ENCODE measurements at places on chromosomes 1 and 21.
A peak's percentile ranks its signal among the peaks of the same experiment; 100 is the strongest.

DNA sequence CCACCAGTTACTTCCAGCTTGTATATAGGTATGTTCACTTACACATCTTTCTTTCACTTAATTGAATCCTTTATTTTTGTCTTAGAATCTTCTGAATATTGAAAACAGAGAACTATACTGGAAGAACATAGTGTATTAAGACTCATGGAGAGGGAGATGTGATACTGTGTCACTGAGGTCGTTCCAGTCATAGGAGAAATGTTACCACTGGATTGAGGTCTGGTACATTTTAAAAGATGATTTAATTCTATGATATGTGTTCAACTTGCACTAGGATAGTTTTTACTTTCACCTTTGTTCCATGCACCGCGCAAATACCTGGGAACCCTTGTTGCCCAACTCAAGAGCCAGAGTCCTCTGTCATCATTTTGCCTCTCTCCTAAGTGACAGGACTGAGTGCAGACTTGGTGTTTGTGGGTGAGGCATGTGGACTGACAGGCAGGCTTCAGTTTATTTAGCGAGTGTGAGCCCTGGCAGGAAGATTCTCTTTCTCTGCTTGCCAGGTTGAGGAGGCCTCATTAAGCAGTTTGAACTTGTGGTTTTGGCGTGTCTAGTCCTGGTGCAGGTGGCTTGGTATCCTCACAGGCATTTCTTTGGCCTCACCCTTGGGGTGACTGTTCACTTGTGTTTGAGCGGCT, 63.7 kb downstream of the DYRK1A start:
- DNase-seq = no peak

- no peak for DNase-seq
Observed at GRCh38 chr1:236303675-236304074, 21.9 kb upstream of the ERO1B start.

- DNase-seq = no peak
Observed at GRCh38 chr1:94579876-94580294, 38.3 kb upstream of the F3 start.

GRCh38 chr1:98314601-98315000, 346.9 kb upstream of the SNX7 start:
- no peak for DNase-seq

DNA sequence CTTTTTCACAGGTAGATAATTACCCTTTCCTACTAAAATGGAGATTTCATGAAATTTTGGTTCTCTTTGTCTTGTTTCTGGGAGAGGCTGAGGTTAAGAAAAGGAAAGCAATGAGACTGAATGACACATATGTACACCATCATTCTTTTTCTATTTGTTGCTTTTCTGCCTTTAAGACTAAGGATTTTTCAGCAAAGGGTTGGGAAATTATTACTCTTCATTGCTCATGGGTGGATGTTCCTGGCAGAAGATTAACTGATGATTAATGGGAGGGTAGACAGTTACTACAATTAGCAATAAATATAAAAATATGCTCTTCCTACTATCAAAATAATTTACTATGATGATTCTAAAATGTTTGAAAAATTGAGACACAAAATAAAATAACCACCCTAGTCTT, 316.5 kb upstream of the USP24 start:
- DNase-seq = no peak

GRCh38 chr1:66685265-66685664, 67.0 kb upstream of the DYNLT5 start:
- no peak for DNase-seq

DNA sequence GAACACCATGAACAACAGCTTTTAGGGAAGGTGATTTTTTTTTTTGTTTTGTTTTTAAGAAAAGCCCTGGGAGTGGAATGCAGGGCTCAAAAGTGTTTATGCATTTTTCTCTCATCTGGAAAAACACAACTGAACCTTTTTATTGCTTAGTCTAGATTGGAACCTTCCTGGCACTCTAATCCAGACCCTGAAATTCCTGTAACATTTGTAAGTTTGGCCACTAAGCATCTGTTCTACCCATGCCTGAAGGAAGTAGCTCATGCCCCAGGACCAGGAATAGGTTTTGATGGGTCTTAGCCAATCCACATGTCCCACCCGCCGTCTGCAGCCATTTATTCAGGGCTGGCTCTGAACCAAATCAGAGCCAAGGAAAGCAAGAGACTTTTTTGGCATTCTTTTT, 39.7 kb upstream of the SLC2A1 start:
- no peak for DNase-seq

GRCh38 chr1:36155408-36156328, at the start of gene MAP7D1:
Gene MAP7D1, plus strand, starts transcription at chr1:36156160. Its CDS starts 258 bp downstream, at chr1:36156418.
- peak; percentile 82 for DNase-seq

DNA sequence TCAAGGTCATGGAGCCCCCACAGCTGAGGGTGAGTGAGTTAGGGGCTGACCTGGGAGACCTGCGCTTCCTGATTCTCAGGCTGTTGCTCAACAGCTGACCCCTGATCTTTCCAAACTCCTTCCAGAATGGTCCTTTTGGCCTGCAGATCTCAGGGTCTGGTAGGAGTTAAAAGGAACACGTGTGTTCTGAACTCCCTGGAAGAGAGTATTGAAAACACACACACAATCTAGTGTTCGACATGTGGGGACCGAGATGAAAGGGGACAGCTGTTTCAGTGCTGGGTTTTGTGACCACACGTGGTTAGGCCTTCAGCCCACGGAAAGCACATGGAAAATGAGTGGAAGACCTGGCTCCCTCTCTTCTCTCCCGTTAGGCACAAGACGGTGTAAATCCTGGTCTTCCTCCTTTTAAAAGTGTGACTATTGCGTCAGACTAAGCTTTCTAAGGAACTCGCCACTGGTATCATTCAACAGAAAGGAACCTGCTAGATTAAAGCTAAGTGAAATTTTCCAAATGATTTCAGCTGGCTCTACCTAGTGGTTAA, 49.6 kb downstream of the RUNX1 start:
- no peak for DNase-seq

GRCh38 chr1:99173282-99173681, 91.0 kb upstream of the PLPPR4 start:
- no peak for DNase-seq

DNA sequence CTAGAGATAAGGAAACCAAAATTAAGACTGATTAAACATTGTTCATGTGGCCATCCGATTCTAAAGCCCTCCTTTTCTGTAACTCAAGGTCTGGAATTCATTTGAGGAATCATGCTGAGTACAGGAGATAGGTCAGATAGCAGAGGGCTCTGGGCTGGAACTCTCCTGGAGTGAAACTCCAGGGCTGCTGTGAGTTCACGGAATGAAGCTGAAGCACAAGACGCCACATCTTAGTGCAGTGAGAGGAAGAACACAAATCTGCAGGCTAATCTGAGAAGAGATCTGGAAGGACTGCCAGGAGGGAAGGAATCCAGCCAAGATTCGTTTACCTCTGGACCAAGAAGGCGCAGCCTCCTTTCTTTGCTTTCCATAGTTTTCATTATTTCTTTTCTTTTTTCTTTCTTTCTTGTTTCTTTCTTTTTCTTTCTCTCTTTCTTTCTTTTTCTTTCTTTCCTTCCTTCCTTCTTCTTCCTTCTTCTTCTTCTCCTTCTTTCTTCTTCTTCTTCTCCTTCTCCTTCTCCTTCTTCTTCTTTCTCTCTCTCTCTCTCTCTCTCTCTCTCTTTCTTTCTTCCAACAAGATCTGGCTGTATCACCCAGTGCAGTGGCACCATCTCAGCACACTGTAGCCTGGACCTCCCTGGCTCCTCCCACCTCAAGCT, 74.8 kb upstream of the ATP1B1 start:
- DNase-seq = no peak

DNA sequence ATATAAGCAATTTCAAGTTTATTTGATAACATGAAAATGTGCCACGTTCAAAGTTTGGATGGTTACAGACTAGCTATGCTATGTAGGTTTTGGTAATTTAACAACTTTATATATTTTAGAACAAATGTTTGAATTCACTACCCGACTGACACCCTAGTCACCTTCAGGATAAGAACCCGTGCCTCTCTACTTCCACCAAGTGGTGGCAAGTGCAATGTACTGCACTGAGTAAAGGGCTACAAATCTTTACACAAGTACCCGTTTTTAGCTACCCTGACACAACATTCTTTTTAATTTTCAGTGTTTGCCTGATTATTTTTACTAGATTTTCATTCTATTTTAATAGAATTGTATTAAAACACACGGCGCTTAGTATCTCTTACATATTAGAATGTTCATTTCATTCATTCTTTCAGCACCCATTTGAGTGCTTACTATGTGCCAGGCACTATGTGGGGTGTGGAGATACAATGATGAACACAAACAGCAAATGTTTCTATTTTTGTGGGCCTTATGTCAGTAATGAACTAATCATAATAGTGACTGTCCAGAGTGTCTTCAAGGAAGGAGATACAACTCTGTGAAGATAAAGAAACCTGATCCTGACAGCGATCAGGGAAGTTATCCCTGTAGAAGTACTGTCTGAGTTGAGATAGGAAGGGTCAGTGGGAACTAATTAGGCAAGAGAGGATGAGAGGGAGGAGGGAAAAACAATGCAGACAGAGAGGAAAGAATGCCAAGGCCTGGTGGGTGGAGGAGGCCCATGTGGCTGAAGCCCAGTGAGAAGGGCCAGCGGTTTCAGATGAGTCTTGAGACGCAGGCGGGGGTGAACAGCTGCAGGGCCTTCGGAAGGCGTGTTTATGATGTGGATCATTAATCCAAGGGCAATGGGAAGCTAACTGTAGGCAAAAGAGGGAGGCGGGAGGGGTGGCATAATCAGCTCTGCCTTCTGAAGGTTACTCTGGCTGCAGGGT, 3.8 kb downstream of the LCA5L start:
- no peak for DNase-seq

DNA sequence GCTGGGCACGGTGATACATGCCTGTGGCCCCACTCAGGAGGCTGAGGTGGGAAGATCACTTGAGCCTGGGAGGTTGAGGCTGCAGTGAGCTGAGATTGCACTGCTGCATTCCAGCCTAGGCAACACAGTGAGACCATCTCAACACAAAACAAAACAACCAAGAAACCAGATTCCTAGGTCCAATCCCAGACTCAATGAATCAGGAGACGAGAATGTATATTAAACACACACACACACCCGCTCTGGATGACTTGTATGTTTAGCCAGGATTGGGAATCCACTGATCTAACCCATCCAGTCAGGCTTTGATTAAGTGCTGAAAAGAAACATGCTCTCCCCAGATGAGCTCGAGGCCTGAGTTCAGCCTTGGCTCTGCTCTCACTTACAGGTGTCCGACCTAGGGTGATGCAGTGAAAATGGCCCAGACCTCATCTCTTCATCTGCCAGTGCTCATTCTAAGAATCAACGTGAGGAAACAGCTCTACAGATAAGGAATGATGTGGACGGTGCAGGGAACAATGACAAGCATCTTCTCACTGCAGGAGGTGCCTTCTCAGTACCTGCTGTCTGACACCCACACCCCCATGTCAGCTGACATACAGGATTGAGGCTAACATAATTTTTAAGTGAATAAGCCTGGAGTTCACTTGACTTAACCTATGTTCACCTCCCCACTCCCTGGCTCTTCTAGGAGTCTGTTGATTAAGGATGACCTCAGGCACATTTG, 15.3 kb upstream of the SRSF4 start:
- peak; percentile 8 for DNase-seq

- DNase-seq = no peak
Observed at GRCh38 chr21:28624626-28625025, 368.1 kb downstream of the LTN1 start.

- DNase-seq = no peak
Observed at GRCh38 chr1:21530368-21531016, 21.3 kb downstream of the ALPL start.

DNA sequence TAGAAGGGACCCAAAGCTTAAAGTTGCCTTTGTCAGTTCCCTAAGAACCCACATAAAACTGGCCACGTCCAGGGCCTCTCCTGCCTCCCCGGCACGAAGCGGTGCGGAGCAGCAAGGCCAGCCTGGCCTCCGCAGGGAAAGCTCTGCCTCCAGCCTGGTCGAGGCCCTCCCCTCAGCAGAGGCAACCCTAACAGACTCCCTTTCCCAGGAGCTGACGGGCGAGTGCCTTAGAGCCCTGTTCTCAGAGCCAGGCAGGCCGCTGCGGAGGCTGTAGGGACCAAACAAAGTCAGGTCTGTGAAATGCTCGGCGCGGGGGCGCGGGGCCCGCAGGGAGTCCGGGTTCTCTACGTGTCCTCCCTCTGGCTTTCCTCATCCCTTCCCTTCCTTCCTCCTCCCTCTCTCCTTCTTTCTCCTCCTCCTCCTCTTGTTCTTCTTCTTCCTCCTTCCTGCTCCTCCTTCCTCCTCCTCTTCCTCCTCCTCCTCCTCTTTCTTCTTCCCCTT, 40.7 kb downstream of the RIPK4 start:
- DNase-seq = no peak

DNA sequence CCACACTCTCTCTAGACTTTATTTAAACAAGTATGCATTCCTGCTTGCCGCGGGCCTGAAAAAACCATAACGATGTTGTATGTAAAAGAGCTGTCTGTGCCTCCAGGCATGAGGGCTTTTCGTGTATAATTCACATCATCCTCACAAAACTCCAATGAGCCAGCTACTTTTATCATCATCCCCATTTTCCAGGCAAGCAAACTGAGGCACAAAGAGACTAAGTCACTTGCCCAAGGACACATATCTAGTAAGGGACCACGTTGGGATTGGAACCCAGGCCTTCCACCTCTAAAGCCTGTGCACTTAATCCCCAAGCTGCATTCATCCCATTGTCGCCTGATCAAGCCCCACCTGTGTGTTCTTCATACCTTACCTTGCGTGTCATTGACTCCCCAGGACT, 226.9 kb downstream of the KAZN start:
- no peak for DNase-seq

- DNase-seq = no peak
Observed at GRCh38 chr1:192986110-192986747, 72.9 kb downstream of the UCHL5 start.

GRCh38 chr1:70727886-70728489, 316.9 kb downstream of the CTH start:
- DNase-seq = no peak

DNA sequence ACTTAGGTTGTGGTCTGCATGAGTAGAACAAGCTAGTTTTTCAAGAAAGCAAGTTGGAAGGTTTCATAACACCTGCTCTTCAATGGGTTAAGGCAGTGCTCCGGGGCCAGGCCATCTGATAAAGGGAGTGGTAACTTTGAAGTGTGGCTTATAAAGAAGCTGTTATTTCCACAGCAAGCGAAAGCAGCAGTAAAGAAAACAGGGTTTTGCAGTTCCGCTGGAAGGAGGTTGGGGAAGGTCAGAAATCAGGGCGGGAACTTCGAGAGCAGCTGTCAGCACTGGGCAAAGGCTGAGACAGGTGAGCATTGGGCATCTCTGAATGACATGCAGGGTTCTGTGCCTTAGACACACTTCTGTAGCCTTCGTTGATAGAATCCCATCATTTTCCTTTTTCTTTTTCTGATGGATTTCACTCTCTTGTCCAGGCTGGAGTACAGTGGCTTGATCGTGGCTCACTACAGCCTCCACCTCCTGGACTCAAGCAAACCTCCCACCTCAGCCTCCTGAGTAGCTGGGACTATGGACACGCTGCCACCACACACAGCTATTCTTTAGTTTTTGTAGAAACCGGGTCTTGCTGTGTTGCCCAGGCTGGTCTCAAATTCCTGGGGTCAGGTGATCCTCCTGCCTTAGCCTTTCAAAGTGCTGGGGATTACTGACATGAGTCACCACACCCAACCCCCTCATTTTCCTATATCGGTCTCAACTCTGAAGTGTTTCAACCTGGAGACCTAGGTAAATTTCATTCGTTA, 20.5 kb downstream of the TMEM51 start:
- no peak for DNase-seq
